Thyroid gland (tissue), 4 donors: ENCODE measurements at places on chromosomes 16 and 17.
A peak's percentile ranks its signal among the peaks of the same experiment; 100 is the strongest.

- no peak for DNase-seq
These were observed 181.9 kb downstream of the PMP22 start for GRCh38 chr17:15083225-15083624.

- DNase-seq = no peak
These were observed 45.6 kb downstream of the ADCY7 start for GRCh38 chr16:50311891-50312501.

- no peak for DNase-seq
These were observed 7.5 kb downstream of the SEC14L1 start for GRCh38 chr17:77148077-77148939.

DNA sequence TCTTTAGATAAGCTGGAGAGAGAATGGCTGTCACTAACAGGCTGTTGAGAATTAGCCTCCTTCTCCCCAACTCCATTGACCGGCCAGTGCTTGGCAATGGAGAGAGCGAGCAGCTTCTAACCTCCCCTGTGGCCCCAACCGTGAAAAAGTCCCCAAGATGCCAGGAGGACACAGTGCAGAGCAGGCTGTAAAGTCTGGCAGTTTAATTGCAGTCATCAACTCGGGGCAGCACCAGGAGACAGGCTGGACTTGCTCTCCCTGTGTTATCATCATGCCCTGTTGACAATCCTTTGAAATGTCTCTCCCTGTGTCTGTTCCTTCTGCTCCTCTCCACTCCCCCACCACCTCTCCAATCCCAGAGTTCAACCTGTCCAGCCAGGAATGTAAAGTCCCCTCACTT, 705 bp upstream of the CDRT4 start:
- no peak for DNase-seq

- no peak for DNase-seq
These were observed 43.3 kb downstream of the USP32 start for GRCh38 chr17:60348616-60349015.

- DNase-seq = no peak
These were observed 1.7 kb upstream of the ALOX12 start for GRCh38 chr17:6994118-6994598.

DNA sequence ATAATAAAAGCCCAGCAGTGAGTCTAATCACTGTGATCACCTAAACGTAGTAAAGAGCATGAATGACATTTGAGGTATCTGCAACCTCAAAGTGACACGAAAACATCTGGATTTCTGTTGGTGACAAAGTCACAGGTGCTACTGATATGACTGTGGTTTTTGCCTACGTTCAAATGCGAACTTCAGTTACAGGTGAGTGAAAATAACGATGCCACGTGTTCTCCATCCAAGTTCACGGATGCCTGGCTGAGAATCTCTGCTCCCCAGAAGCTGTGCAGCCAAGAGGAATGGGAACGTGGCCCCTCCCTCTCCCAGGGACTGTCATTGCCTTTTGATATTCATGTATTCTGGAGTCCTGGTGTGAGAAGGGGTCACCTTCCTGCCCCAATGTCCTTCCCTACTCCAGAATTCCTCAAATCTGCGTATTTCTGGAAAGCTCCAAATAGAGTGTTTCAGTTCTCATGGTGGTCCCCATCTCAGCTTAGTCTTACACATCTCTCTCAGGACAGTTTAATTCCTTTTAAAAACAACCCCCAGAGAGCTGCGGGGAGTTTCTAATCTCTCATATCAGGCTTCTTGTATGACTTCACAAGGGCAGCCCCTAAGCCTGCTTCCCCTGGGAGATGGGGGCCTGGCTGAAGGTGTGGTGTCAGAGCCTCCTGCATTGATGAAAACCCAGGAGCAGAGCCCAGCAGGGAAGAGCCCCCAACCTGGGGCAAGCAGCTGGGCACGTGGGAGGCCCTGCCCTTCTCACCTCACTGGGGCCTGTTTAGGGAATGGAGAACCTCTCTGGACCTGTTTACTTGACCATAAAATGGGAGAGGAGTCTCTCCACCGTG, 25.8 kb downstream of the PIK3R5 start:
- DNase-seq = no peak

DNA sequence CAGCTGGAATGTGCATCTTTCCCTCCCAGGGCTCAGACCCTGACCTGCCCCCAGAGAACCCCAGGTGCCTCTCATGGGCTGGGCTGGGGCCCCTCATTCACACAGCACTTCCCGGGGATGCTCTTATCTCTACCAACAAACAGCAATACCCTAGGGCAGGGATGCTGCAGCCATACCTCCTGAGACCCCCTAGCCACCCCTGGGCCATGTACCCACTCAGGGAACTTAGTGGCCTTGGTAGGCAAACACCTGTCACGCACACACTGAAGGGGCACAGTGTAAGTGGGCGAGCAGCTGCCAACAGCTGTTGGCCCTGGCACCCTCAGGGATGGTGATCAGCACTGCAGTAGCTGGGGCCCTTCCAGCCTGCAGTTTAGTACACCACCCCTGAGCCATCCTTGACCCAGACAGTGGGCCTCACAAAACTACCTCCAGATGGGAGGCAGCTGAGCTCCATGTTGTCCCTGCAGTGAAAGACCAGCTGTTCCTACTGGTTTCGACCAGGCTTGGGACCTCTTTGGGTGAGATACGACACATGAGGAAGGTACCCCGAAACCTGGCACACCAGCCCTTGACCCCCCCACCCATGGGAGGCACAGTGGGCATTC, 1723.6 kb downstream of the TP53TG3F start:
- DNase-seq = no peak

GRCh38 chr17:416293-417206, 63.9 kb upstream of the RPH3AL start:
- DNase-seq = peak; percentile 2

DNA sequence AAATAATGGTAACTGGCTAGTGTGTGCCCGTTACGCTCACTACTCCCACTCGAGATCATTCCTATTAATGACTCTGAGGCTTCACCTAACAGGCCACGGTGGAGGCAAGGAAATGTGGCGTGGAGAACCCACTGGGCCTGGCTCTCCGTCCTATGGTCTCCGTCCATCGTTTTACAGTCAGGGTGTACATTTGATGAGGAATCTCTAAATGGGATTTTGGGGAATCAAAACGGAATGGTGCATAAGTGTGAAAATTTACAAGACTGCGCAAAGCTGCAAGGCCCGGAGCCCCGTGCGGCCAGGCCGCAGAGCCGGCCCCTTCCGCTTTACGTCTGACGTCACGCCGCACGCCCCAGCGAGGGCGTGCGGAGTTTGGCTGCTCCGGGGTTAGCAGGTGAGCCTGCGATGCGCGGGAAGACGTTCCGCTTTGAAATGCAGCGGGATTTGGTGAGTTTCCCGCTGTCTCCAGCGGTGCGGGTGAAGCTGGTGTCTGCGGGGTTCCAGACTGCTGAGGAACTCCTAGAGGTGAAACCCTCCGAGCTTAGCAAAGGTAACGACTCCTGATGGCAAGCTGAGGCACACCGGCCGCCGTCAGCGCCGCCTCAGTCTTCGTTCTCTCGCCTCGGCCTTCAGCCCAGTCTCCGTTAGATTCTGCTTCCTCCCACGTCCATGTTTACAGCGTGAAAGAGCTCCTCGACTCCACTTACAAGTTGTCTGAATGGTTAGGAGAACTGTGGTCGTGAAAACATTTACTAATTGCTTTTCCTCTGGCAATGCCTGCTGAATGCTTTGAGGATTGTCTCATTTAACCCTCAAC, at the start of gene RAD51C:
Gene RAD51C (plus strand): TSS at position 364 of the 817 bp plus-strand sequence. CDS start 42 bp downstream, at position 406.
- DNase-seq = peak; percentile 75

- no peak for DNase-seq
These were observed 90.6 kb downstream of the TOX3 start for GRCh38 chr16:52456368-52456767.

- no peak for DNase-seq
These were observed 61.9 kb upstream of the DHX40 start for GRCh38 chr17:59503500-59503899.

DNA sequence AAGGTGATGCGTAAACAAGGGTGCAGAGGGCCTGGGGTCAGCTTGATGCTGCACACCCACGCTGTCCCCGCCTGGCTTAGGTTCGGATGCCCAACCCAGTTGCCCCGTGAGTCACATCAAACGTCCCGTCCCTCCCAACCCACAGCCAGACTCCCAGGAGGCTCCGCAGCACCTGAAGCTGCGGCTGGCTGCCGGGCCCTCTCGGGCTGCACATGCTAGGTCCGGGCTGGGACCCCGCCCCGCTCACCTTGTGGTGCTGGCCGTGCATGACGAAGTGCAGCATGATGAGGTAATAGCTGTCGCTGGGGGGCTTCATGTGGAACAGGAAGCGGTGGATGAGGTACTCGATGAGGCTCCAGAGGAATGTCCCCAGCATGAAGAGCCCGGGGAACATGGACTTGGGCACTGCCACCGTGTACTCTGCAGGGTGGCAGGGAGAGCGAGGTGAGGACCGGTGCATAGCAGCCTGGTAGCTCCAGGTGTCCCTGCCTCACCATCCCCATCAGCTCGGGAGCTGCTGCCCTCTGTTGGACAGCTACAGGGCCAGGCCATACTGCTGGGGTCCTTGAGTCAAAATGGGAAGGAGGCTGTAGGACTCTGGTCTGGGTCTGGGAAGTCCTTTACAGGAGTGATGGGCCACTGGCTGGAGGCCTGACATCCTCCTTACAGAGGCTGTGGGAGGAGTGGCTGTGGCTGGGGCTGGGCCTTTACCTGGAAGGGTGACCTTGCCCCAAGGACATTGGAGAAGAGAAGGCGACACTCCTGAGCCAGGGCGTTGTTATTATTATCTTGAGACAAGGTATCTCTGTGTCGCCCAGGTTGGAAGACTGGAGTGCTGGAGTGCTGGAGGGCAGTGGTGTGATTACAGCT, 18.3 kb upstream of the MLKL start:
- DNase-seq = no peak

DNA sequence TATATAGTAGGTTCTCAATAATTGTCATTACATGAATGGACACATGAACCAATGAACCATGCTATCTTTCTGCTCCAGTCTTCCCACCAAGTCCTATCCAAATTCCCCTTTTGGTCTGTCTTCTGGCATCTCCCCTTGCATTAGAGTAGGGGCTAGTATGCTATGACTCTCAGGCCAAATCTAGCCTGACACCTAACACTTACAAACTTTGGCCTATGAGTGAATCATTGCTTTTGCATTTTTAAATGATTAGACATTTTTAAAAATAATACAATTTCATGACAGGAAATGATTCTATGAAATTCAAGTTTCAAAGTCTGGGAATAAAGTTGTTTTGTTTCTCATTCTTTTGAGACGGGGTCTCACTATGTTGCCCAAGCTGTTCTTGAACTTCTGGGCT, 102.5 kb upstream of the MAF start:
- no peak for DNase-seq
